ENCODE measurements at places on chromosomes 5 and 9.
A peak's percentile ranks its signal among the peaks of the same experiment; 100 is the strongest.

DNA sequence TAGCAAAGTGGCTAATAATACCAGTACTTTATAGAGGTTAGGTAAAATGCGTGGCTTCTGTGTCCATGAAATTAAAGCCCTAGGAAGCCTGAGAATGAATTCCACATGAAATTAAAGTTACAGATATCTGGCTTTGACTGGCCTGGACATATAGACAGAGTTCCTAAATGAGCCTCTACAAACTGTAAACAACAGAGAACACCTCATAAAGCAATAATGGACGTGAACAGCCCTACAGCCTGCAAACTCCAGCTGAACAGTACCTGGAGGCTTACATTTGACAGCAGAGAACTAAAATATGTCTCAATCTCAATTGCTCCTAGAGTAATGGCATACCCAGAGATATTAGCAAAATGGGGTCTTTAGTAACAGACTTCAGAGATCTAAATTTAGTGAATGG lies 28.7 kb downstream of the GOLPH3 start:
- no peak for DNase-seq

DNA sequence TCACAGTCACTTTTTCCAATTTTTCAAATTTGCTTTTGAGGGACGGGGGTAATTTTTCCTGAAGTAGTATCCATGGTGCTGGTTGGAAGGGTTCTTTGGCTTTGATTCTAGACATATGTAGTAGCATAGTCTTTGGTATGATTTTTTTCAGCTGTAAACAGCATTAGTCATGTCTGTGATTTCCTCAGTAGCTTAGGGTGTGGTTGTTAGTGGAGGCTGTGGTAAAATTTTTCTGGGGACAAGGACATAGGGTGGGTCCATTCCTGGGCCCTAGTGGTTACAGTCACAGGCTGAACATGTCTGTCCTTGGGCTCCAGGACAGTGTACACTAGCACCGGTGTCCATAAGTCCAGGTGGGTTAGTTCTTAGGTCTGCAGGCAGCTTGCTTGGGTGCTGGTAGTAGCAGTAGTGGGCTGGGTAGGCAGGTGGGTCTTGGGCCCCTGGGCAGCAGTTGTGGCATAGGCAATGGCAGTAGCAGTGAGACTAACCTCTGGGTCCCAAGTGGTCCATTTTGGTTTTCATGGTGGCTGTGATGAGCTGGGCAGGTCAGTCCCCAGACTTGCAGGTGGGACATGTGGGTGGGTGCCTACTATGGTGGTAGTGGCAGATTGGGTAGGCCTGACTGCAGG lies 100.0 kb upstream of the CXCL14 start:
- DNase-seq = no peak

DNA sequence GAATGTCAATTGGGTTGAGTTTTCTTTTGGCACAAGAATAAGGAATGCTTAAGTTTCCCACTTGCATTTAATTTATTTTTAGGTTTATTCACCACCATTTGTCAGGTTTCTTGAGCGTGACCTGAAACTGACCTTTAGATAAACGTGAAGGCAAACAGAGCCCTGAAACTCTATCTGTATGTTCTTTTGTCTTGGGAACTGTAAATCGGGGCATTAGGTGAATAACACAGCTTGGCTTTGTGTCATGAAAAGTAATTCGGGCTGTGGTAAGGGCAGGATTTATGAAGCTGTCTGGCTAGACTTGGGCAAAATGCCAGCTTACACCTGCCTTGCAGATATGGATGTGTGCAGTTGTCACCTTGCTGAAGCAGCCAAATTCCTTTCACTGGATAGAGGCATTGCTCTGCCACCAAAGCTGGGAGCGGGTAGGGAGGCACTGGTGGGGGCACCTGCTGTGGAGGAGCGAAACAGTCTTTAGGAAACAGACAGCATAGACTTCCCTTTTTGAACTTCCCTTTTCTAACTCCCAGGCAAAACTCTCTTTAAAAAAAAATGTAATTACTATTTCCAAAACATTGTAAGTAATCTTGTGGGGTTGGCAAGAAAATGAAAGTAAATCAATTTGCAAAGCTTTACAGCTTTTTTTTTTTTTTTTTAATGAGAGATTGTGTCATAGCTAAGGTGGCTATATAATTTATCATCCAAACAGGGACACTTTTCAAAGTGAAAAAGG lies 545.2 kb downstream of the CSNK1G3 start:
- DNase-seq = peak; percentile 31

DNA sequence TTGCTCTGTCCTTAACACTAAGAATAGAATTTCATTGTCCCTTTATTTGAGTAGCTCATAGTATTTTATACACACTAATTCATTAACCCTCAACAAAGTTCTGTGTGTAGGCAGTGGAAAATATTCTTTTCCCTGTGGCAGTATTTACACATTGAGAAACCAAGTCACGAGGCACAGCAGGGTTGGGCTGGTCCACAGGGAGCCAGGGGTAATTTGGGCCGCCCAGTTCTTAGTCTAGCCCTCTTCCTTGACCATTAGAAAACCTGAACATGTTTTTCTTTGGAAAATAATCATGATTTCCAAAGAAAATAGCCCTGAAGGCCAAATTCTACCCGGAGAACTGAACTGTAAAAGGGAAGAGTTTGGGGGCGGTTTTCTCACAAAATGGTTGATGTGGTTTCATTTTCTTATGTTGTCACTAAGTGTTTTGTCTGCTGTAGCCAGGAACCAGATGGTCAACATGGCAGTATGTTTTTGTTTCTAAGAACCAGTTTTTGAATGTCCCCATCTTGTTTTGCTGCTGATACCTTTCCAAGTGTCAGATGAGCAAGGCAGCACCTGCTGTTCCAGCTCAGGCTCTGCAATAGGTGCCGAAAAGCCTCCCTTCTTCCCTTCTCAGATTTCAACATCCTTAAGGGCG lies 29.6 kb downstream of the ARHGEF28 start:
- no peak for DNase-seq

DNA sequence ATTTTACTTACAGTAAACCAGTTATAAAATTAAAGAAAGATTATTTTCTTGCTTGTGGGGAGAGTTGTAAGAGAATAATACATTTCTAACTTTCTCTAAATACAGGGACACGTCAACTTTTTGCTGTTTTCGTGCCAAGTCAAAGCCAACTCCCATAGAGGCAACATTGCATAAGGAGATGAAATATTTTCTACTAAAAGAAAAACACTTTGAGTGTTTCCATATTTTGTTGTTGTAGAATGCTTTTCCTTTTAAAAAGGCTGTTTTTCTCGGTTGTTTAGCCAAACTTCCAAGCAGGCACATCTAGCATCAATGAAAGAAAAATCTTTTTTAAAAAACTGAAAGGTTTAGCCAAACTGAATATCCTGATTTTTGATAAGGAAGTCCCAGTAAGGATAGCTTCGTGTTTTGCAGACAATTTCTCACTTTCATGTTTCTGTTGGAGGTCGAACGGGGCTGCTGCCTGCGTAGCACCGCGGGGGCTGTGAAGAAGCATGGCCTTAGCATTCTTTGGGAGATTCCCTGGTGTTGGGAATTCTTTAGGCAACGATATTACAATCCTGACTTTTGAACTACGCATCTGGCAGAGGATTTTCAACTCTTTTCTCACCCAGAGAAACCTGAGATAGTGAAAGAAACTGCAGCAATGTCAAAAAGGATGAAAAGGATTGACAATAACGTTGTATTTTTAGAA lies 108.1 kb upstream of the FBXL7 start:
- no peak for DNase-seq

- no peak for DNase-seq
Observed at GRCh38 chr5:34957321-34957720, 28.0 kb downstream of the DNAJC21 start.

GRCh38 chr9:24590432-24590831 lies 44.7 kb upstream of the IZUMO3 start:
- no peak for DNase-seq

DNA sequence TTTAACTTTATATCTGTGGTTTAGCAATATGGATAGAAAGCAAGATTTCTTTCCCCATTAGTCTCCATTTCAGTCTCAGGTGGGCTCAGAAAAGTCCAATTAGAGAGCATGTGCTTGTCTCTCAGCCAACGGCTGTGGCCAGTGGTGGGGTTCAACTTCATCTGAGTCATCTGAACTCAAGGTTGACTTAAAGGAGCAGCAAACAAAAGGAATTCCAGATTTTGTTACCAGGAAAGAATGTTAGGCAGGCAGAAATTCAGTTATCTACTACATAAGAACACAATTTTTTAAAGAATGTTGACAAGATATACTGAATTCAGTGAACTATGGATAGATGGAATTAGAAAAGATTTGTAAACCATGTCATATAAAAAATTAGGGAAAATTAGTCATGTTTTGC lies 784.1 kb downstream of the MAT2B start:
- no peak for DNase-seq
